GDM1 (cell line): ENCODE measurements at places on chromosomes 1 and 21.

GRCh38 chr1:72433591-72433990, 151.3 kb upstream of the NEGR1 start:
- no peak for DNase-seq

DNA sequence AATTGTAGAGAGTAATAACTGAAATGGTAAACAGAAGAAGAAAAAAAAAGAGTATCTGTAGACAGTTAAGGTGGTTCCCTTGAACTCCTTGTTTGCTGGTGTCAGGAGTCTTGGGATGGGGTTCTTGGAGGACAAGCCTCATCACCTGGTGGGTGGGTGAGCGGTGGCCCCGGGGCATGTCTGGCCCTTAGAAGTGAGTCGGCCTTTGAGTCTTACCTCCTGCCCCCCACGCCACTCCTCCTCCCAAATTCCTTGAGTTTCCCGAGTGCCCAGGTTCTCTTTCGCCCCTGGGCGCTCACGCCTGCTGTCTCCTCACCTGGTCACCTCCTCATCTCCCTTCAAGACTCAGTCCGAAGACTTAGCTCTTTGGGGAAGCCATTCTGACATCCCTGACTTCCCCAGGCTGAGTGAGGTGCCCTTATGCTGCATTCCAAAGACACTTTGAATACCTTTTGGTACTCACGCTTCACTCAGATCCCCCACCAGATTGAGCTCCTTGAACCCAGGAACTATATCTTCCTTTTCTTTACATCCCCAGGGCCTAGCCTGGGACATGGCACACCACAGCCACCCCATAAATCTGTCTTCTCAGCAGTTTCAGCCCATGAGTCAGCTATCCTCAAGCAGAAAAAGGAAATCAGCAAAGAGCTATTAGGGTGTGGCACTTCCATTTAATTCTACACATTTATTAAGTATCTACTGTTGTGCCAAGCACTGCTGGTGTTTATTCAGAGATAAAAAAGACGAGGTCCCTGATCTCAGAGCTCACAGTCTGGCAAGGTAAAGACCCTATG, 13.5 kb upstream of the IKBKE start:
- no peak for DNase-seq

DNA sequence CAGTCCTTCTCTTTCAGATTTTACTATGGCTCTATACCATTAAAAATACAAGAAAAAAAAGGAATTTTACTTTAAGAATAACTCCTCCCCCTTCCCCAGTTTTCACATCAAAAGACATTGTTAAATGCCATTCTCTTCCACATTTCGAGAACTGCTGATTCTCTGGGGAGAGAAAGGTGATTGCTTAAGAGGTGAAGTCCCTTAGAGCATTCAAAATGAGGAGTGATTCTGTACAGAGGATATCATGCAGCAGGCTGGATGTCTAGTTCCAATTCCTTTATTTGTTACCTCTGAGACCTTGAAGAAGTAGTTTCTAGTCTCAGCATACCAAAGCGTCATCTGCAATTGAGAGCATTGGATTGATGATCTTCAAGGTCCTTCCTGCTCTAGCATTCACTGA, 46.9 kb downstream of the FMO3 start:
- DNase-seq, result no peak

GRCh38 chr1:219189952-219190351, 16.3 kb downstream of the LYPLAL1 start:
- DNase-seq, result no peak

DNA sequence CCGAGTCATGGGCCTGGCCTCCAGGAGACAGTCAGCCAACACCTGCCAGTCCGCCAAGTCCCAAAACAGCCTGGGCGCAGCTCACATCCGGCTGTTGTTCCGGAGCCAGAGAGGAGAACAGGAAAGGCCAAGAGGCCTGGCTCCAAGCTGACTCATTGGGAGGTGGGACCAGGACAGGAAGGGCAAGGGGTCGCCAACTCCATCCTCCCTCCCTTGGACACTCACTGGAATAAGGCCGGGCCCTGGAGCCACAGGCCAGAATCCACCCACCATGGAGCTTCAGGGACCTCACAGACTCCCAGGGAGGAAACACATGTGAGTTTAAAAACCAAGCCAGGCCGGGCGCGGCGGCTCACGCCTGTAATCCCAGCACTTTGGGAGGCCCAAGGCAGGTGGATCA, 25.1 kb upstream of the CLIC4 start:
- no peak for DNase-seq

DNA sequence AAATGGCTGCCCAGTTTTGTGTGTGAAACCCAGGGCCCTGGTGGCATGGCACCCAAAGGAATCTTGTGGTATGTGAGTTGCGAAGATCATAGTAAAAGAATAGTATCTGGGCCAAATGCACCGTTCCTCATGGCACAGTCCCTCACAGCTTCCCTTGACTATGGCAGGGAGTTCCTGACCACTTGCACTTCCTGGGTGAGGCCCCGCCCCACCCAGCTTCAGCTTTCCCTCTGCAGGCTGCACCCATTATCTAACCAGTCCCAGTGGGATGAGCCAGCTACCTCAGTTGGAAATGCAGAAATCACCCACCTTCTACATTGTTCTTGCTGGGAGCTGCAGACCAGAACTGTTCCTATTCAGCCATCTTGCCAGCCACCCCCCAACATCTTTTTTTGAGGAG, 63.0 kb downstream of the SLC5A9 start:
- DNase-seq, result no peak

GRCh38 chr1:224594851-224595250, 21.3 kb upstream of the CNIH3 start:
- DNase-seq, result no peak

GRCh38 chr1:3460672-3461131, 6.2 kb downstream of the ARHGEF16 start:
- DNase-seq, result no peak

GRCh38 chr1:228647523-228648444, 87.5 kb upstream of the RHOU start:
- DNase-seq, result no peak

GRCh38 chr1:234866007-234866866, 256.3 kb upstream of the IRF2BP2 start:
- no peak for DNase-seq

GRCh38 chr1:114597949-114598348, 16.5 kb upstream of the BCAS2 start:
- DNase-seq, result no peak
